ENCODE measurements at places on chromosomes 1 and 21. TPM values are rescaled to one million over a fixed set of nuclear protein-coding genes. Genes with fewer than 3 reads are reported as not detected.

Gene ICOSLG
- 0.79 TPM for polyA plus RNA-seq

Gene OR2T2
- not detected for polyA plus RNA-seq

- DNase-seq = no peak
Measured at GRCh38 chr1:238861342-238862066, 524.9 kb upstream of the CHRM3 start.

GRCh38 chr1:46180082-46180616 lies 3.9 kb upstream of the P3R3URF start:
- DNase-seq = peak; percentile 35

DNA sequence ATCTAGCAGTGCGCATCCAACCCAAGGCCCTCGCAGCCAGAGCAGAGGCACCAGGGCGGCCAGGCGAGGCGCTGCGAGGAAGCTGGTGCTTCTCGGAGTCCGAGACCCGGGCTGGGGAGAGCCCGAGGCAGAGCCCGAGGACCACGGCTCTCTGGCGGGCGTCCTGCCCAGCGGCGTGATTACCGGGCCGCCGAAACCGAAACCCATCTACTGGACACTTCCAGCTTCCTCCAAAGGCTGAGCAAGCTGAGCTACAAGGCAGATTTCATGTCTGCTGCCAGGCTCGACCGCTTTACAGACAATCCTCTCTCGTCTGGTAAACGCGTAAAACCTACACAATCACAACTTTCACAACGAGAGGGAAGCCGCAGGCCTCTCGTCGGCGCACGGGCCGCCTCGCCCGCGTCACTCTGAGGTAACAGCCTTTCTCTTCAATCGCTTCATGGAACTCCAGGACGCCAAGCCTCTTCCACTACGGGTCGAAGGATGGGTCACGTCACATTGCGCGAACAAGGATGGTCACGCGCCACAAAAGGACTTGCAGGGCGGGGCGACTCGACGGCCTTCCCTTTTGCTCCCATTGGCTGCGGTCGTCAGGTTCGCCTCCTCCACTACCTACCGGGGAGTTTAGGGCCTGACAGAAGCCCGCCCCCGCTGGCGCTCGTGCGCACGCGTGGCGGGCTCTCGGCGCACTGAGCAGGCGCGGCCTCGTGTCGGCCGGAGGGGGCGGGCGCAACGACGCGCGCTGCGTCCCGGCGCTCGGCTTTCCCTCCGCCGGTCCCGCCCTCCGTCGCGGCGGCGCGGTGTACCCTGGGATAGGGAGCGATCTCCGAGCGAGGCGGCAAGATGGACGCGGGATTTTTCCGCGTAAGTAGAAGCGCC lies at the start of gene SRRM1:
Gene SRRM1, plus strand, starts transcription at position 822 of the 882 bp plus-strand sequence. Its CDS starts 25 bp downstream, at position 847.
- DNase-seq = peak; percentile 100

- no peak for DNase-seq
Measured at GRCh38 chr1:191174298-191174697, 696.6 kb upstream of the BRINP3 start.

DNA sequence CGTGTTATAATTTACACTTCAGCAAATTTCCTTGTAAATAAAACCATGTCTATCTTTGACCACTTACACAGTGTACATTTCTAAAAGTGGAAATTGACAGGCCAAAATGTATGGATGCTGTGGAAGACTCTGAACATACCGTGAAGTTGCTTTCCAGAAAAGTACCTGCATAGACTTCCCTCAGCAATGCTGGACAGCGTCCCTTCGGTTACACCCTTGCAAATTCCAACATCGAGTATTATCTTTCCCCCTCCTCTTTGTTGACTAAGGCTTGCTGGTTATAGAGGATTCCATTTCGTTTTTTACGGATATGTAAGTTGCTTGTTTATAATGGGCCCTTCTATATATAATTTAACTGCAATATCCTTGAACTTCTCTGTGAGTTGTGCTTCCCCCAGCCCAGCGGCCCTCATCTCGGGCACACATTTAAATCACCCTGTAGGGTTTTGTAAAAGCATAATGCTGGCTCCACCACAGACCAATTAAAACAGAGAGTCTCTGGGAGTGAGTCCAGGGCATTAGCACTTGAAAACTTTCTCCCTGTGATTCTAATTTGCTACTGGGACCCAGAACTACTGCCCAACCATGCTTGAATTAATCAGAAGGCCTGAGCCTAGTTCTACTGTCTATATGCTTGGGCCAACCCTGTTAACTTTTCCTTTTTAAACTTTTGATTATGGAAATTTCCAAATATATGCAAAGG lies 230.3 kb downstream of the GRIK3 start:
- no peak for DNase-seq
